Stimulated activated CD4-positive, alpha-beta T cell treated with anti-CD3 and anti-CD28 coated beads, Interleukin-2, amount 100 ng/mL, for 48 hours (primary cell): ENCODE measurements at places on chromosomes 13 and 19.

DNA sequence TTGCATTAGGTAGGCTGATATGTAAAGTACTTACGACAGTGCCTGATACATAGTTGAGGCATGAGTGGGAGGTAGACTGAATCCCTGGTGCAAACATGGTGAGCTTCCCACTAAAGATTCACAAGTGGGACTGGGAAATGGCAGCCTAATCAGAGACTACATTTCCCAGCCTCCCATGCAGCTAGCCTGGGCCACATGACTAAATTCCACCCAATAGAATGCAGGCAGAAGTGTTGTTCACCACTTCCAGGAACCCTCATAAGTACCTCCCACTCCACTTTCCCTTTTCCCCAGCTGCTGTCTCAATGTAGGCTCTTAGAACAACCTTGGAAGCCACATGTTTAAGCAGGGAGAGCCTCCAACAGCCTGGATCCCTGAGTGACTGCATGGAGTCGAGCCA is 104.9 kb downstream of the CACNA1A start:
- DNase-seq, result no peak

DNA sequence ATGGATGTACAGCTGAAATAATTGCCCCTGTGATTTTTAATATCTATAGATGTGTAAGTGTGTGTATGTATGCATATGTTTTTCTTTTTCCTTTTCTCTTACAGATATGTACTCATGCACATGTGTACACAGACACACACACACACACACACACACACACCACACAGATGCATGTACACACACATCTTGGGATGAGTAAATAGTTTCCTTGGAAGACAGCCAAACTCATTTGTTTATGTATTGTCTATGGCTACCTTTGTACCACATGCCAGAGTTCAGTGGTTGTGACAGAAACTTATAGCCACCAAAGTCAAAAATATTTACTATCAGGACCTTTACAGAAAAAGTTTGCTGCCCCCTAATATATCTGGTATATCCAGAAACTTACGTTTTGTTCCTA is 192.6 kb downstream of the MAB21L1 start:
- no peak for DNase-seq

GRCh38 chr13:112790735-112791641 is 101.2 kb downstream of the ATP11A start:
- DNase-seq, result no peak

GRCh38 chr19:41959056-41960053 is at the start of gene RABAC1:
Gene RABAC1, minus strand, starts transcription at chr19:41959321. Its CDS starts 29 bp downstream, at chr19:41959292.
- peak; percentile 77 for DNase-seq

GRCh38 chr13:97273341-97273831 is 51.3 kb downstream of the MBNL2 start:
- DNase-seq, result no peak

- no peak for DNase-seq
These were observed 9.7 kb upstream of the ARHGAP45 start for GRCh38 chr19:1057176-1057855.

DNA sequence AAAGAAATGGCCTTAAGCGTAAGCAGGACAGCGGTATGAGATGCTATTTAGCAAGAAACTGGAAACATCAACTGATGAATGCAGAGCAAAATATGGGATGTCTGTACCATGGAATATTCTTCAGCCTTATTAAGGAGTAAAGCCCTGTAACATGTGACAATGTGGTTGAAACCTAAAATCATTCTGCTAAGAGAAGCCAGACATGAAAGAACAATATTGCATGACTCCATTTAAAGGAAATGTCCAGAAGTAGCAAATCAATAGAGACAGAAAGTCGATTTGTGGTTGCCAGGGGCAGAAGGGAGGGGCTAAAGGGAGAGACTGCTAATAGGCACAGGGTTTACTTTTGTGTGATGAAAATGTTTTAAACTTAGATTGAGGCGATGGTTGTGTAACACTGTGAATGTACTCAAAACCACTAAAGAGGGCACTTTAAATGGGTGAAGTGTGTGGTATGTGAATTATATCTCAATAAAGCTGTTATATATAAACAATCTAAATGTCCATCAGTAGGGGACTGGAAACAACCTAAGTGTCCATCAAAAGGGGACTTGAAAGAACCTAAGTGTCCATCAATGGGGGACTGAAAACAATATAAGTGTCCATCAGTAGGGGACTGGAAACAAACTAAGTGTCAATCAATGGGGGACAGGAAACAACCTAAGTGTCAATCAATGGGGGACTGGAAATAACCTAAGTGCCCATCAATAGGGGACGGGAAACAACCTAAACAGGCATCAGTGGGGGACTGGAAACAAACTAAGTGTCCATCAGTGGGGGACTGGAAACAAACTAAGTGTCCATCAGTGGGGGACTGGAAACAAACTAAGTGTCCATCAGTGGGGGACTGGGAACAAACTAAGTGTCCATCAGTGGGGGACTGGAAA is 45.4 kb downstream of the CCL25 start:
- DNase-seq, result no peak

DNA sequence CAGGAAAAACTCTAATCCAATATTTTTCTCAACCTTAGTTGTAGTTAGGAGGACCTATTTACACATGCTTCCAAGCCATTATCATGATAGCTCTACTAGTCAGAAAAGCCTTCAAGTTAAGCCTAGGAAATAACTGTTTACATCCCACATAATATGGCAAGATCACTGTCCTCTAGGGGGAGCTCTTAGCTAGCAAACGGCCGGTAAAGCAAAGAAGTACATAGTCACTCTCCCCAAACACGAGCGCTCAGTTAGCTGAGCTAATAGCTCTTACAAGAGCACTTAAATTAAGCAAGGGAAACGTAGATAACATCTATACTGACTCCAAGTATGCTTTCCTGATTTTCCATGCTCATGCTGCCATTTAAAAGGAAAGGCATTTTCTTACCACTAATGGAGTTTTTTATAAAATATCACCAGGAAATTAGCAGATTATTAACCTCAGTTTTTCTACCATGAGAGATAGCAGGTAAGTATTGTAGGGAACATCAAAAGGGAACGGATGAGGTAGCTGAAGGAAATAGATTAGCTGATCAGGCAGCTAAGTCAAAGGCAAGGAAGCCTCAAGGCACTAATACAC is 100.6 kb upstream of the PABPC3 start:
- DNase-seq, result peak; percentile 41

GRCh38 chr13:83007226-83007625 is 875.0 kb downstream of the SLITRK1 start:
- DNase-seq, result no peak

GRCh38 chr13:112204346-112205327 is 137.7 kb downstream of the SOX1 start:
- no peak for DNase-seq

GRCh38 chr13:28609926-28610325 is 49.0 kb upstream of the POMP start:
- DNase-seq, result no peak

- no peak for DNase-seq
These were observed 18.1 kb downstream of the RCBTB2 start for GRCh38 chr13:48514793-48515192.

DNA sequence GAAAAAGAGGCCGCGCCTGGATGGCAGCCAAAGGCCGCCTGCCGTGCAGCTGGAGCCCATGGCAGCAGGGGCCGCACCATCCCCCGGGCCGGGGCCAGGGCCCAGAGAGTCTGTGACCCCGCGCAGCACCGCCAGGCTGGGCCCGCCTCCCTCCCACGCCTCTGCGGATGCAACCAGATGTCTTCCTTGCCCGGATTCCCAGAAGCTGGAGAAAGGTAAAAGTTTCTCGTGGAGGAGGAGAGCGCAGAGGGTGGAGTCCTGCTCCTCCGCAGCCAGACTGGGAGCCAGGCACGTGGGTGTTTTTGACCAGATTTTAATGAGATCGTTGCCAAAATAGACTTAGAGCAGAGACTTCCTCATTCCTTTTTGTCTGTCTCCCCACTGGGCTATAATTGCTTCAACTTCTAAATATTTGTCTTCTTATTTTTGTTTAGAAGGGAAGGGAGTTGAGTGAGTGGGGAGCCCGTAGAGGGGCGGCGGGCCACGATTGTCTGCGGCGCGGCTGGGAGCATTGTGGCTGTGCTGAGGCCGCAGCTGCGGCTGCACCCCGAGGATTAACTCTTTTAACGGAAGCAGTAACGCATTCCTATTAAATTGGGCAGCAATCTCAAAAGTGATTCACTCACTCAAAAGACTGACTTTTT is 22.8 kb upstream of the NDUFS7 start:
- DNase-seq, result no peak

DNA sequence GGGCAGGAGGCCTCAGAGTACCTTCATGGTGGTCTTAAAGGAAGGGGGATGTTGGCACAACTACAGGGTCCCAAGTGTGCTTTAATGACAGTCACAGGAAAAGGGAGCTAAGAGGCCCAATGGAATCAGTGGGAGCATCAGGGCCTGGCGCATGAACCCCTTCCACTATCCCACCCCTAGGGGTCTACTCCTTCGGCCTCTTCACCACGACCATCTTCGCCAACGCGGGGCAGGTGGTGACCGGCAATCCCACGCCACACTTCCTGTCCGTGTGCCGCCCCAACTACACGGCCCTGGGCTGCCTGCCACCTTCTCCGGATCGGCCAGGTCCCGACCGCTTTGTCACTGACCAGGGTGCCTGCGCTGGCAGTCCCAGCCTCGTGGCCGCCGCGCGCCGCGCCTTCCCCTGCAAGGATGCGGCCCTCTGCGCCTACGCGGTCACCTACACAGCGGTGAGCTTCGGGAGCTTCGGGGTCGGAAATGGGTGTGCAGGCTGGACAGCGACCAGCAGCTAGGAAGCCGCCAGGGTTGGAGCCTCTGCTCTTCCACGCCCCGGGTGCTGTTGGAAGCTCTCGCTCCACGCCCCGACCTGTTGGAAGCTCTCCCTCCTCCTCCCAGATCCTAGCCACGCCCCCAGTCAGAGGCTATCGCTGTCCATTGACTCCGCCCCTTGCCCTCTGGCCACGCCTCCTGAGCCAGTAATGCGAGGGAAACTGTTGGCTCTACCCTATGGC is 6.0 kb downstream of the PLPPR2 start:
- DNase-seq, result no peak

DNA sequence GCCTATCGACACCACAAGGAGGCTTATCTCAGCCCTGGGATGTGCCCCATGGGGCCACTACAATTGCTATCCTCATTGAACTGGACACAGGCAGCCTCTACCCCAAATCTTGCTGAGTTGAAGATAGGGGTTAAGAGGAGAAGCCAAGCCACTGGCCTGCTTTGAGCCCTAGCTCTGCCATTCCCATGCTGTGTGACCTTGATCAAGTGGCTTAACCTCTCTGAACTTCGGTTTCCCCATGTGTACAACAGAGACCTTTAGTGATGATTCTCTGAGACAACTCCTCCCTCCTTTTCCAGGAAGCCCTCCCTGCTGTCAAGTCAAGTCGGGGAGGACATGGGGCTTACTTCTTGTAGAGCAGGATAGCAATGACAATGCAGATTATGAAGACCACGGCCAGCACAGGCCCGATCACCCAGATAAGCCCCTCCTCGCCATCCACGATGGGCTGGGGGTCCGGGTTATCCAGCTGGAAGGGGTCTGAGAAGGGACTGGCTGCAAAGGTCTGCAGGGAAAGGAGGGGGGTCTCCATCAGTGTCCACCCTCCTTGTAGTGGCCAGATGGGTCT is 121.6 kb downstream of the PTPRS start:
- no peak for DNase-seq

GRCh38 chr19:2101417-2102335 is 5.0 kb downstream of the IZUMO4 start:
- no peak for DNase-seq

- DNase-seq, result no peak
These were observed 14.3 kb downstream of the BCKDHA start for GRCh38 chr19:41411968-41412265.

- DNase-seq, result no peak
These were observed 105.5 kb downstream of the IER2 start for GRCh38 chr19:13255719-13256059.

GRCh38 chr13:52849291-52850071 is 1.0 kb upstream of the PCDH8 start:
- DNase-seq, result no peak

DNA sequence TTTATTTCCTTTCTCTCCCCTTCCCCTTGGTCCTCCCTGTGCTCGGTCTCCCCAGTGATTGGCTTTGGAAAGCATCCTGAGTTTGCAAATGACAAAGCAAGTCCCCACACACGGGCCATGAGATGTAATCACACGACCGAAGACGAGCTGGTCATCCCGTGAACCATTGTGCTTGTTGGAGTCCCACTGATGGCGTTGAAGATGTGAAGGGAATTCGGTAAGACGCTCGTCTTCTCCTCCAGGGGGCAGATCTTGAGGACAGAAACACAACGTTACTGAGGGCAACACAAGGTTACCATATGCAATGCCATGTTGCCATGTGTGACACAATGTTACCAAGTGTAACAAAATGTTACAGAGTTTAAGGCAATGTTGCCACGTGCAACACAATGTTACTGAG is 42.0 kb upstream of the SLC15A1 start:
- no peak for DNase-seq

GRCh38 chr19:19486343-19487076 is 28.8 kb downstream of the TSSK6 start:
- DNase-seq, result no peak

GRCh38 chr13:33349288-33349985 is 63.9 kb upstream of the STARD13 start:
- DNase-seq, result no peak

- no peak for DNase-seq
These were observed 196.8 kb downstream of the PDS5B start for GRCh38 chr13:32783067-32783466.

DNA sequence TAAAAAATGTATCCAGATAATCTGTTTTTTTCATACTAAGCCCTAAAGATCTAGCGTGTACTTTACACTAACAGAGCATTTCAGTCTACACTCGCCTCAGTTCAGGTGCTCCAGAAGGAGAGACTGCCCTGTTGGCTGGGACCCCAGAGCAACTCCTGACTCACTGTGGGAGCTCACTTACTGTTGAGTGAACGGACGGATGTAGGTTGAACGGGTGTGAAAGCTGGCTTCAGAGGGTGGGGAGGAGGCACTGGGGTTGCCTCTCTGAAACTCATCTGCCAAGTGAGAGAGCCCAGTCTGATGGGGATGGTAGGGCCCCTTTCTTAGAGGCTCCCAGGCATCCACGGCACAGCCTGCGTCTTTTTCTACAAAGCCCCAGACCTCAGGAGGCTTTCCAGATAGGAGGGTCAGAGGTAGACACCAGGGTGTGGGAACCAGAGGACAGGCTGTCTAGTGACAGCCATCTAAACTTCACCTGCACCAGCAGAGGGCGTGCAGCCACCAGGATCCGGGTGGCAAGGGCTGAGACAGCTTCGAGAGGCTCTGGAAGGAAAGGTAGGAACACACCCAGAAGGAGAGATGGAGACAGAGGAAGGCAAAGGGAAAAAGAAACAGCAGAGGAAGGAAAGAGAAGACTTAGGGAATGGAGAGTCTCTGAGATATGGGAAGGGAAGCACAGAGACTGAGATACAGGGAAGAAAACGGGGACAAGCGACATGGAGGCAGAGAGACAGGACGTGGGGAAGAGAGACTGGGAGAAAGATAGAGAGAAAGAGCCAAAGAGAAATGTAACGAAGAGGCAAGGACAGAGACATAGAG is 3.7 kb downstream of the KASH5 start:
- peak; percentile 77 for DNase-seq

DNA sequence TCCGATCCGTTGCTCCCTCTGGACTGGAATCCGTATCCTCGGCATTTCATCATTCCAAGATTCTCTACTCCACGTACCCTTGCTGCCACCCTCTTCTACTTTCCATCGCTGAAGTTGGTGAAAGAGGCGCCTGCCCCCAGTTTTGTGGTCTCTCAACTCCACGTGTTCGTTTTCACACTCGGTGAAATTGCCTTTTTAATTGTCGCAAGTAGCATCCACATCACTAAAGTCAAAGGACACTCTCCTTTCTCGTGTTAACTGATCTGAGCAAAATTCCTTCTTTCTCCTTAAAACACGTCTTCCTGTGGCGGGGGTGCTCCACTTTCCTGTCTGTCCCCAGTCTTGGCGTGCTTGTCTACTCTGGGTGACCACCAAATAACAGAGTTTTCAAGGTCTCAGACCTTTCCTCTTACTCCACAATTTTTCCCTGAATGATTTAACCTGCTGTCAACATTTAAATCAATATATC is 1.1 kb upstream of the TMTC4 start:
- no peak for DNase-seq
